ENCODE measurements at places on chromosomes 2 and 18. TPM values are rescaled to one million over a fixed set of nuclear protein-coding genes. Genes with fewer than 3 reads are reported as not detected.

DNA sequence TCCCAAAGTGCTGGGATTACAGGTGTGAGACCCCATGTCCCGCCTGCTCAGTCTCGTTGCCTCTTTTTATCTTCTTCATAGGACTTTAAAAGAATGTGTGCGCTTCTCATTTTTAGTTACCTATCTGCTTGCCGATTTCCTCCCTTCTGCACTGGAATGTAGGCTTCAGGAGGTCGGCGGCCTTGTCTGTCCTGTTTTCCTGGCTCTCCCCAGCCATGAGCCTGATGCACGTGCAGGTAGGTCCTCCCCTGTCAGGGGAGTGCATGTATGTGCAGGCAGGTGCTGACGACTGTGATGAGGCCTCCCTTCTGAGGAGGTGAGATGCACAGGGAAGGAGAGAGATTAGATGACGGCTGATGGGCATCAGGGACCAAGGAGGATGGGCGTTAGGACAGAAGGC lies 13.6 kb upstream of the ATP6V1C2 start:
- no peak for DNase-seq

GRCh38 chr2:137708311-137708710 lies 256.0 kb upstream of the HNMT start:
- no peak for DNase-seq

GRCh38 chr2:2867397-2867979 lies 510.1 kb downstream of the EIPR1 start:
- no peak for DNase-seq

- no peak for DNase-seq
Observed at GRCh38 chr18:13982126-13982525, 66.8 kb upstream of the MC2R start.

DNA sequence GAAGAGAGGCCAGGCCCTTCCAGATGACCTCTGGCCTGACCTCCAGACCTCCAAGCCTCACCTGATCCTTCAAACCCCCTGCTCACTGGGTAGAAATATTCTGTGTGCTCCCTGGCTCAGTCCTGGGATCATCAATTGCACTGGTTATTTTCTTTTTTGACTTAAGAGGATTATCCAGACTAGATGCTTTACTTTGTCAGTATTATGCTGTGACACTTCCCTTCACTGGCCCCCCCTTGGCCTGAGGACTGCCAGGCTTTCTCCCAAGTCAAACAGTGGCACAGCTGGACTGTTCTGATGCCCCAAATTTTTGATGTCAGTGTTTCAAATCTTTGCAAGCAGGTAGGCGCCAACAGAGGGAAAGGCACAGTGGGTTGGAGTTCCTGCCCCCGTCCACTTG lies 156.3 kb upstream of the SKOR2 start:
- no peak for DNase-seq

- DNase-seq: no peak
Observed at GRCh38 chr2:227595797-227596196, 2.9 kb upstream of the SCYGR2 start.

GRCh38 chr2:179133016-179133415 lies 83.1 kb upstream of the CCDC141 start:
- no peak for DNase-seq

- no peak for DNase-seq
Observed at GRCh38 chr2:2320486-2321199, 10.4 kb downstream of the MYT1L start.

DNA sequence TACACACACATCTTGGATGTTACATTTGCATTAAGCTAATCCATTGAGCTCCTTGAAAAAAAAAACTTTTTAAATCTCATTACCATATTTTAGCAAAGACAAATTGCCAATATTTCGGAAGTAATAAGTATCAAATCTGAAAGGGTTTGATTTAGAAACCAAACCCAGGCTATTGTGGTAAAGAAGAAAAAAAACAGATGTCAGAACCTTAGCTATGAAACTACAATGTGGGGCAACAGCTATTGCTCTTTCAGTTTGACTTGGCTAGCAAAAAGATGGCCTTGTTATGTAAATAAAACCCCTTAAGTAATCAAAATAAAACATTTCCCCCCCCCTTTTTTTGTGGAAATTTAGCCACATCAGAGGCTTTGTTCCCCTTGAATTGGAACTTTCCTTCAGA lies 41.2 kb upstream of the REG3A start:
- no peak for DNase-seq

DNA sequence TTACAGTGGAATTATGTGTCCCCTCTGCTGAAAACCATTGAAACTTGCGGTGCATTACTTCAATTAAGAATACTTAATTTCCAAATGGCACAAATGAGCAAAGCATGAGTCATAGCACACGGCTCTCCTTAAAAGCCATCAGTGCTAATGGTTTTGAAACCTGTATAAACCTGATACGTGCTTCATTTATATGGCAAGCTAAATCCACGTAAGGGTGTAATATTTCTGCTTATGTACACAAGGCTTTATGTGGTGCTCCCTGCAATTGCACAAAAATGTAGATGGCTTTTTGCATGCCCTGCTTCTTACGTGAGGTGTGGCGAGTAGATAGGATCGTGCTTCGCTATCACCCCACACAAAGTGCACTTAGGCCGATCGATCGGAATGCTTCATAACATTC lies 840.9 kb downstream of the GALR1 start:
- no peak for DNase-seq

The BOLA3 gene
- total RNA-seq: 15.5 TPM

The POTEF gene
- total RNA-seq: not detected

GRCh38 chr2:222434204-222434603 lies 9.9 kb downstream of the SGPP2 start:
- DNase-seq: no peak
